ENCODE measurements at places on chromosomes 2 and 18.

GRCh38 chr2:15920696-15921095, 19.7 kb upstream of the MYCN start:
- DNase-seq: no peak

GRCh38 chr2:121018136-121019061, 266.6 kb downstream of the TFCP2L1 start:
- no peak for DNase-seq

DNA sequence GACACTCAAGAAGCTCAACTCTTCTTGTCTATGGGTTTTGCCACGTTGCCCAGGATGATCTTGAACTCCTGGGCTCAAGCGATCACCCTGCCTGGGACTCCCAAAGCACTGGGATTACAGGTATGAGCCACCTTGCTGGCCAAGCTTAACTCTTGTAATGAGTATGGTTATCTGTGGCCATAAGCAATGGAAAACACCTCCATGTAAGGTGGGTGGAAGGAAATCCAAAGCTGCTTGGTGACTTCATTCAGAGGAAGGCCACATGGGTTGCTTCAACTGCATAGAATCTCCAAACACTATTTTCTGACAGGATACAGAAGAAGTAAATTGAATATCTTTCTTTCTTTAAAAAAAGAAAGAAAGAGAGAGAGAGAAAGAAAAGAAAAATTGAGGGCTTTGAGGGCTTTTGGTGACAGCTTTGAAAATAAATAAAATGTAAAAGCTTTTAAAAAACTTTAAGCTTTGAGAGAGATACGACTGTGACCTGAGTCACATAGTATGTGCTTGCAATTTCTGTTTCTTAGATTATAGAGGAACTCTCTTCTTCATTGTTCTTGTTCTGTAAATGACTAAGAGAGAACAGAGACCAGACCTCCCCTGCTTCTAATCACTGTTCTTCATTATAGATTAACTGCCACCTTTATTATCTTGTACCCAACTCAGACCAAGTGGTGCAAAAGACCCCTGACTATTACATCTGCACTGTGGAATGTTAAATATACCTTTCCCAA, 123.1 kb upstream of the NDUFV2 start:
- no peak for DNase-seq

GRCh38 chr2:108640731-108641130, 78.6 kb upstream of the RANBP2 start:
- DNase-seq: no peak

- DNase-seq: no peak
Measured at GRCh38 chr2:64904413-64905329, 84.5 kb upstream of the SLC1A4 start.

- no peak for DNase-seq
Measured at GRCh38 chr2:193112986-193113385, 918.3 kb upstream of the TMEFF2 start.

- DNase-seq: no peak
Measured at GRCh38 chr2:191863988-191864387, 17.1 kb upstream of the CAVIN2 start.

DNA sequence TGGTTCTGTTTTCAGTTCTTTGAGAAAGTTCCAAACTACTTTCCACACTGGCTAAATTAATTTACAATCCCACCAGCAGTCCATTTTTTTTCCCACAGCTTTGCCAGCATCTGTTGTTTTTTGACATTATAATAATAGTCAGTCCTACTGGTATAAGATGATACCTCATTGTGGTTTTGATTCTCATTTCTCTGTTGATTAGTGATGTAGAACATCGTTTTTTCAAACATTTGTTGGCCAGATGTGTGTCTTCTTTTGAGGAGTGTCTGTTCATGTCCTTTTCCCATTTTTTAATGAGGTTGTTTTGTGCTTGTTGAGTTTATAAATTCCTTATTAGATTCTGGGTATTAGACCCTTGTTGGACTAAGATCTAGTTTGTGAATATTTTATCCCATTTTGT, 376.8 kb upstream of the NT5C1B start:
- DNase-seq: no peak

- DNase-seq: no peak
Measured at GRCh38 chr2:121038431-121038830, 246.6 kb downstream of the TFCP2L1 start.

DNA sequence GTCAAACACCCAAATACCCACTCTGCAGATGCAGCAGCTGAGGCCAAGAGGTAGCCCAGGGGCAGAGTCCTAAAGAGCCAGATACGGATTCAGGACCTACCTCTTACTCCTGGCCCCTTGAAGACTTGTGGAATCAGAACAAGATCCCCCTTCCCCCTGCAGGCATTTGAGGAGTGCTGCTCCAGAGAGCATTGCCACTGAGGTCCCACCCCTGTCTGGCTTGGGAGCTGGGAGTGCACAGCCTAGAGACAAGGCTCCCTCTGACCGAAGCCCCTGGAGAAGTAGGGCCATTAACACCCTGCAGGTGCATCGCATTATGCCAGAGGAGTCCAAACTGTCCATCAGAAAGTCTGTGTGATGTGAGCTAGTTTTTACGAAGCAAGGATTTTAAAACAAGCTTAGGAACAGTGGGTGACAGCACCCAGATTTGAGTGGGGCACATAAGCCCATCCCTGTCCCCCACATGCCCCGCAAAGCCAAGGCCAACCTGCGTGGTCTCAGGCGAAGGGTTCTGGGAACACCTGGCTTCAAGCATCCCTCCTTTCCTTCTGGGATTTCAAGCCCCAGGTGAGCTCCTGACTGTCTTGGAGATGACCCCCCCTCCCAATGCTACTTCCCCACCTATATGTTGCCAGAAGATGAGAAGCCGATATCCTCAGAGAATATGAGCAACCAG, 48.4 kb downstream of the MTERF4 start:
- DNase-seq: no peak

DNA sequence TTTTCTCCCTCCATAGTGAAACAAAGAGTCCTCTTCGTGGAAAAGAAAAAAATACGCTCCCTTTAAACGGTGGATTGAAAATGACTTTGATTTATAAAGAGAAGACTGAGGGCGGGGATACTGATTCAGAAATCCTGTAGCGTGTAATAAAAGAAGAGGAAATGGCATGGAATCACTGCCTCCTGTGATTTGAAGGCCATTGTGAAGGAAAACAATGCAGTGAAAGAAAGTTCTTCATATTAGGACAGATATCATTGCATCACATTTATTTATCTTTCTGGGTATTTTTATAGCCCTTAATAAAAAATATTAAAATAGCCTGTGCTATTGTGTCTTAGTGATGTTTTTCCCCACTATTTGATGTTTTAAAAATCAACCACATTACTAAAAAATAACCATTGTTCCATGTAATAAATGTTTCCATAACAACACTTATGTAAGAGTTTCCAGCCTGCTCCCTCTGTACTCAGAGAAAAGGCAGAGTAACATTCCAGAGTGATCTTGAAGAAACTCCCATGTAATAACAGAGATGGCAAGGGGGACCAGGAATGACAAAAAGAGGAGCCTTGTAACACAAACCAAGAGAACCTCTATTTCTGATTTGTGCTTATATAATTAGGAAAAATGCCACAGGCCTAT, 8.0 kb downstream of the MRPL33 start:
- no peak for DNase-seq

All from naive B cell (primary cell).